Lung (tissue), 17 donors: ENCODE measurements at places on chromosomes 11 and 22. TPM values are rescaled to one million over a fixed set of nuclear protein-coding genes. Genes with fewer than 3 reads are reported as not detected.

The PLAAT2 gene
- total RNA-seq = 8.3 TPM

The MMP3 gene
- 0.31 TPM for total RNA-seq

The MORC2 gene
- 24.7 TPM for total RNA-seq

The FANCF gene
- total RNA-seq = 12.8 TPM

The PAX6 gene
- total RNA-seq = not detected

The OR51M1 gene
- total RNA-seq = not detected

The TRIM48 gene
- not detected for total RNA-seq

The TAF1D gene
- total RNA-seq = 315 TPM

The SYCE3 gene
- total RNA-seq = not detected

The HTATIP2 gene
- total RNA-seq = 40.1 TPM

The SHANK3 gene
- total RNA-seq = 17.1 TPM

The MMP27 gene
- not detected for total RNA-seq

The SLC35F2 gene
- 6.0 TPM for total RNA-seq

The TRPM5 gene
- 0.18 TPM for total RNA-seq

The ZNRF3 gene
- 9.5 TPM for total RNA-seq

The UBASH3B gene
- total RNA-seq = 9.6 TPM

The GRK3 gene
- 27.3 TPM for total RNA-seq
